NCI-H2081 (cell line): ENCODE measurements at places on chromosomes 7 and 10.

- DNase-seq, result no peak
These were observed 4.1 kb downstream of the ARMC3 start for GRCh38 chr10:22931948-22932347.

- DNase-seq, result no peak
These were observed 301.9 kb downstream of the PLXDC2 start for GRCh38 chr10:20118119-20118518.

DNA sequence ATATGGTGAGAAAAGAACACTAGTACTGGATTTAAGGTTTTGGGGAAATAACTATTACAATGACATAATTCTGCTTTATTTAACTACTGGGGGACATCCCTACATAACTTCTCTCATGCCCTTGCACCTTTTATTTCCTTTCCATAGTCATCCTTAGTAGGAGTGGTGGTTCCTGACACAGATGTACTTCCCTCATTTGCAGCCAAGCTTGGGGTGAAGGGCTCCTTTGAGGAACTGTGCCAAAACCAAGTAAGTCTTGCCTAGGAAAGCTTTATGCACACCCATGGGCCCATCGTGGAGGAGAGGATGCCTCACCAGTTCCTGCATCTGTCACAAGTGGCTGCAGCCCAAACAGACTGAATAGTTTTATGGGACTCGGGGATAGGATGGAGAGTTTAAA is 20.6 kb downstream of the ZDHHC6 start:
- no peak for DNase-seq

DNA sequence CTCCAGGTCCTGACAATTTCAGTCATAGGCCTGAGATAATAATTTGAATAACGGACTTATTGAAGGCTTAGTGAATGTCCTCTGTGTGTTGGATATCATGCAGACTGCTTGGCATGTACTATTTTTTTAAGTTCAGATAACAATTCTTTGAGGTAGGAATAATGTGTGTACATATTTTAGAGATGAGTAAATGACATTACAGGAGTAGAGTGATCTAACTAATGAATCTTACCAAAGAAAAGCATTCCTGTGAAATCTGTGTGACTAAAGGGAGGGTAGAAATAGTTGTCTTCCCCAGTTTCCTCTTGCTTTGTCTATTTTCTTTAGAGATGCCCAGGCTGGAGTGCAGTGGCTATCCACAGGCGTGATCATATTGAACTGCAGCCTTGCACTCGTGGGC is 391.8 kb upstream of the ETV1 start:
- no peak for DNase-seq

DNA sequence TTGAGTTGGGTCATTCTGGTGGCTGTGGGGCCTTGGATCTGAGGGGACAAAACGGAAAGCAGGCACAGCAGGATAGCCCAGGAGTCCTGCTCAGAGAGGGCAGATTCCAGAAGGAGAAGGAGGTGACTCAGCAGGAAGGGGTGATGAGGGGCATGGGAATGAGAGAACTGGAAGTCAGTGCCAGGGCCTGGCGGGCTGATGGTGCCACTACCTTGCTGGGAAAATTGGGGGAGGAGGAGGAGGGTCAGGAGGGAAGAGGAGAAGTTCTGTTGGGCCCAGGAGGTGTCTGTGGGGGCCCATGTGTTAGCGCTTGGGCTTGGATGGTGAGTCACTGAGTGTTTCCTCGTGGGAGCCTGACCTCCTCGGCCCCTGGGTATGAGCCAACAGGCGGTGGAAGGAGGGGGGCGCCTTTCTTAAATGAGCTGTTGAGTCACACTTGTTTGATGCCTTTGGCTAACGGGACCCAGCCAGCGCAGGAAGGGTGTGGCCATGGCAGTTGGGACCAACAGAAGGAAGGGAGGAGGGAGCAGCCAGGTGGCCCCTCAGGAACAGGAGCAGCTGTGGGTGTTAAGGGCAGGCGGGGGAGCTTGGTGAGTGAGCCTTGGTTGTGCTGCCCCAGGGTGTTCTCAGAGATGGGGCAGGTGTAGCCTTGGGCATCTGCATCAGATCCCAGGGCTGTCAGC is 130.0 kb upstream of the BTBD16 start:
- no peak for DNase-seq

DNA sequence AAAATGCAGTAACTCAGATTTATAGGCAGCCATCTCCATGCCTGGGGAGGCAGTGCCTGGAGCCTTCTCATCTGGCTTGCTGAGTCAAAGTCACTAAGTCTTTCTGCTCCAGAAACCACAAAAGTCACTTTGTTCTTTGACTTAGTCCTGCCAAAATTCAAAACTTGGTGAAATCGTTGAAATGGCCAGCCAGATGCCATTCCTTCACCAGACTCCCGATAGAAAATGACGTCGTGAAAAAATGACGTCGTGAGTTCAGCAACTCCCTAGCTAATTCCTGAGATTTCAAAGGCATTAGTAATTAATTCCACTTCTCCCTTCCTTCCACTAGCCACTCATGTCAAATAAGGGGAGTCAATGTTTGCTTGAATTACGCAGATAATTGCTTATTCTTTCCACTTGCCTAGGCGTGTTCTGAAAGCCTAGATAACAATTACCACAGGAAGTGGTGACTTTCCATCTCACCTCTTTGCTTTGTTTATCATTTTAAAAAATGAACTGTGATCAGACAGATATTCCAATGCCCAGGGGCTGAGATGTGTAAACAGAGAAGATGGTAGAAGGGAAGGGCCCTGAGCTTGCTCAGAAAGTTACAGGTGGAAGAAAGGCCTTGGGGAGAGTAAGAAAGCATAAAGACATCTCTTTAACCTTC is 48.5 kb upstream of the OSBPL3 start:
- DNase-seq, result peak; percentile 38

DNA sequence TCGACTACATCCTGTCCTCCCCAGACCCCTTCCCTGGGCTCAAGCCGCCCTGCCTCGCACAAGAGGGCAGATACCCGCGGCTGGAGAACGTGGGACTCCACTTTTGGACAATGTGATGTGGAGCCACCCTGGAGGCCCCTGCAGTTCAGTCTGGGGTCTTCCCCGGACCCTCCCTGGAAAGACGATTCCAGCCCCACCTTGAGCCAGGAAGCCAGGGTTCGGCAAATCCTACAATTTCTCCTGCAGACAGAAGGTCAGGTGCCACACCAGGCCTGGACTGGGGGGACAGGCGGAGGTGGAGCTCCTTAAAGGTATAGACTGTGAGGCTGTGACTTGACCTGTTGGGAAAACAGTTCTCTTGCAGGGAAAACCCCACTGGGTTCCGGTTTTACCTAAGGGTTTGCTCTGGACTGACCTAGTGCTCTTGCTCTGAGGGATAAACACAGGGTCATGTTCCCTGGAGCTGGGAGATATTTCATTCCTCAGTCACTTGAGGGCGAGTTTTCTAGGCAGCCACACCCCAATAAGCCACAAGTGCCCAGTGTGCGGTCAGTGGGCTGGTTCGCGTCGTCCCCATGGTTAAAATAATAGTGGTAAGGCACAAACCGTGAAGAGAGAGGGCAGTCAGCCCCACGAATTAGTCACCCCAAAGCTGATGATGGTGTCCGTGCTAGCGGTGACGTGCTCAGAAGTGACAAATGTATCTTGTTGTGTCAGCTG is 1.6 kb downstream of the FOXL3 start:
- DNase-seq, result no peak

DNA sequence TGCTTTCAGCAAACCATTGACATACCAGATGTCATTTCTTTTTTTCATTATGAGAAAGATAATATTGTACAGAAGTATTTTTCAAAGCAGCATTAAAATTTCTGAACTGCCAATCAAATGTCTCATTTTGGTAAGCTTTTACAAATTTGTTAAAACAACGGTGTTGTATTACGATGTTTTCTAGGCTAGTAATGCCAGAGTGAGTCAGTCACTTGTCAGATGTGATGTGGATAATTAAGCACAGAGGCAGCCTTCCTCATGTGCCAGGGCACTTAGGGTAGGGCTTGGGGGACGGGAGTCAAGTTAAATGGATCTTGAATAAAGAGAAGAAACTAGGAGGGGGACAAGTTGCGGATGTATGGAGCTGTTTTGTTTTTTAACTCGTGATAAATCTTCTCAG is 10.1 kb downstream of the PSTK start:
- no peak for DNase-seq
